NCI-H2107 (cell line): ENCODE measurements at places on chromosomes 1 and 21.
A peak's percentile ranks its signal among the peaks of the same experiment; 100 is the strongest.

DNA sequence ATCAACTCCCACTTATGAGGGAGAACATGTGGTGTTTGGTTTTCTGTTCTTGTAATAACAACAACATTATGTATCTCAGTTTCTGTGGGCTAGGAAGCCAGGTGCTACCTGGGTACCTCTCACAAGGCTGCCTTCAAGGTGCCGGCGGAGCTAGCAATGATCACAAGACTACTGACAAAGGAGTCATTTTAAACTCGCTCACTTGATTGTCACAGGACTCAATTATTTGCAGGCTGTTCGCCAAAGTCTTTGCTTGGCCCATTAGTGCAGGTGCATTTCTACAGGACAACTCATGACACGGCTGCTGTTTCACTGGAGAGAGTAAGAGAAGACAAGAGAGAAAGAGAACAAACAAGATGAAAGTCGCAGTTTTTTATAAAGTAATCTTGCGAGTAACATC, 1237.4 kb upstream of the TMPRSS15 start:
- no peak for DNase-seq

DNA sequence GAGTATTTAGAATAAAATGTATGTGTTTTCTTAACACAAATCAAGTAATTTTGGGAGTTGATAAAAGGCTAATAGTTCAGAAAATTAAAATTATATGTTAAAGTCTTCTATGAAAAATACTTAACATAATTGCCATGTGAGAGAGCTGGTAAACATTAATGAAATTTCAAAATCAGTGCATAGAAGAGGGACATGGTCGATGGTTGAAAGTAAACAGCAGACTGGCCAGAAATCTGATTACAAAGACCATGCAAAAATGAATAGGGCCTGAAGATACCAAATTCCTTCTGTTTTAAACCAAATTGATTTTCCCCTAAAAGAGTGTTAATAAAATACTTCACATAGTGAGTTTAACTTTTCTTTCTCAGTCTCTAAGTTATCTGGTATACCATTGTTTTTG, 128.3 kb downstream of the GABPA start:
- no peak for DNase-seq

GRCh38 chr1:114671011-114671938, 1.4 kb upstream of the DENND2C start:
- no peak for DNase-seq

DNA sequence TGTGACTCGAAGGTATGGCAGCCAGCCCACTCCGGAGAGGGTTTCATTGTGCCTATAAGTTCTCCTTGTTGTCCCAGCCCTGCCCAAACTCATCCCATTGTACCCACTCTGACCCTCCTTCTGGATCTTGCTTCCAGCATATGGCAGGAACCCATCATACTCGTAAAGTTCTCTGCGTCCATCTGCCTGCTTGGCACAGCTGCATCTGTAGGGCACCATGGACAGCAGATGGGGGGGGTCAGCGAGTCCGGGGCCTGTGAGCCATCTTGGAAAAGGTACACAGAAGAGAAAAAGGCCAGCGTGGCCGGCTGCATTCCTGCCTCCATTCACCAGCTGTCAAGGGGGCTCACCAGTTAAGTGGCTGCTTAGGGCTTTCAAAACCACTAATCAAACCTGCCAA, 94.9 kb upstream of the IGSF21 start:
- DNase-seq, result no peak

DNA sequence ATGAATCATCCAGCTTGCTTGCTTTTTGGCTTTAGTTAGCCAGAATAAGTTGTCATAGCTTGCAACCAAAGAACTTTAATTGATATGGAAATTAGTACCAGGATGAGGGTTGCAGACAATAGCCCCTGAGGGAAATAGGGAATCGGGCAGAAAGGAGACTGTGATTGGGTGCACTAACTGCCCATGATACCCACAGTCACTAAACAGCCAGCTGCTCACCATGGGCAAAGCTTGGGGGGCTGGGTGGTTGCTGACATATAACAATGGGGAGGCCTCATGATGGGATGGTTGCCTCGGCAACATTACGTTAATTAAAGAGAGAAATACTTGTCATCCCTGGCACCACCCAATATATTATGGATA, 17.8 kb upstream of the PLA2G2E start:
- no peak for DNase-seq

- DNase-seq, result no peak
These were observed 19.4 kb downstream of the EPS15 start for GRCh38 chr1:51499694-51500093.

DNA sequence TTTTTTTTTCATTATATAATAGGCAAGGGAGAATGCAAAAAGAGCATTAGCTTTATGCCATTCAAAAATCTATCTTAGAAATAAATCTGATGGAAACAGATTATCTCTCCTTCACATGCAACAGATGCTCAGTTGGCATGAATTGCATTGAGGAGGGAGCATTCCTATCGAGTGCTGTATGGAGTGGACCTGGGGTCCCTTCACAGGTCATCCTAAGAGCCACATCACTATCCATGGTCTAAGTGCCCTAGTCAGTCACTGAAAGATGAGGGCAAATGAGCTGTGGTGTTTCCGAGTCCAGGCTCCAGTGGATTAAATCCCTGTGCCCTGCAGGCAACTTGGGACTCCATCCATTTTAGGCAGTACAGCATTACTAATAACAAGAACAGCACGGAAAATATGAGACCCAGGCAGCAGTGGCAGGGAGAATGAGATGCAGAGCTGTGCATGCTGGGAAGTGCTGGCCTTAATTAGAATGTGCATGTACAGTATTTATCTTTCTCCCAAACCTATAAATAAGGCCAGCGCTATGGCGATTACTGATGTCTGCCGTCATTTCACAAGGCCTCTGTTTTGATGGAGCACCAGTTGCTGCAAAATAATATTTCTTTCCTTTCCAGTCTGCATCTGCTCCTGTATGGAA, 512.3 kb upstream of the PLXNA2 start:
- DNase-seq, result no peak

DNA sequence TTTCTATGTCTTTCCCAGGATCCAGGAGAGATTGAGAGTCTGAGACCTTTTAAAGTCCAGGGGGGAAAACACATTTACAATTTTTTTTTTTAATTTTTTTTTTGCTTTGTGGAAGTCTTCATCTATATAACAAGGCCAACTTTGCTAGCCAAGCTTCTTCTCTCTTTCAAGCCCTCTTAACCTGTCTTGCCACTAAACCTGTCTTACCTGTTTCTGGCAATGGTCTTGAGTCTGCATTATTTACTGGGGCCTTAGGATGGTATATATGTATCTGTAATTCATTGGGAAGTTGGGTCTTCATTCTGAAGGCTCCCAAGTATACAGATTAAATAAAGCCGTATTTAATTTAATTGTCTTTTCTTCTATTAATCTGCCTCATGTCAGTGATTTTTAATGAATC, 750.9 kb upstream of the B3GALT2 start:
- DNase-seq, result no peak

DNA sequence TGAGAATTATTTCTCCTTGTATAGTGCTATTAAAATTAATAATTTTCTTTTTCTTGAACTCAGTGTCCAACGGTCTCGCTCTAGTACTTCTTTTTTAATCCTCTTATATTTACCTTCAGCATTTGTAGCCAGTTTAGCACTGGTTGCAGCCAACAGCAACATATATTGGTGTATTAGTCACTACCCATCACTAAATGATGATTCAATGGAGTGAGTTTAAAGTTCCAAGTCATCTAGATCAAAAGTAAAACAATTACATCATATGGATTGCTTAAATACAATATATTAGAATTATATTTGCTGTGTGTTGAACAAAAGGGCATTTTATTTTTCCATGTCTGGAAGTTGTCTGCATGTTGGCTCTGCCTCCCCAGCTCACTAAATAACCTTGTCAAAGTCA, 591.8 kb downstream of the ADGRL2 start:
- no peak for DNase-seq

DNA sequence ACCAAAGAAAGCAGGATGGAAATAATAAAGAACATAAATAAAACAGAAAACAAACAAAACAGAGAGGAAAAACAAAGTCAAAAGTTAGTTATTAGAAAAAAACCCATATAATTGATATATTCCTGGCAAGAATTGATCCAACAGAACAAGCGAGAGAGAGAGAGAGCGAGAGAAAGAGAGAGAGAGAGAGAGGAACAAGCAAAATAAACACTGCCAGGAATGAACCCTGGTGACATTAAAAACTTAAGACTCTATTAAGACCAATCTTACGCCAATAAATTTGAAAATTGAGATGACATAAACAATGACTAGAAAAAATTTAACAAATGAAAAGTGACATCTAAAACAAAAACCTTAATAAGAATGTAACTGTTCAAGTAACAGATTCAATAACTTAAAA, 64.1 kb downstream of the COP1 start:
- DNase-seq, result no peak

DNA sequence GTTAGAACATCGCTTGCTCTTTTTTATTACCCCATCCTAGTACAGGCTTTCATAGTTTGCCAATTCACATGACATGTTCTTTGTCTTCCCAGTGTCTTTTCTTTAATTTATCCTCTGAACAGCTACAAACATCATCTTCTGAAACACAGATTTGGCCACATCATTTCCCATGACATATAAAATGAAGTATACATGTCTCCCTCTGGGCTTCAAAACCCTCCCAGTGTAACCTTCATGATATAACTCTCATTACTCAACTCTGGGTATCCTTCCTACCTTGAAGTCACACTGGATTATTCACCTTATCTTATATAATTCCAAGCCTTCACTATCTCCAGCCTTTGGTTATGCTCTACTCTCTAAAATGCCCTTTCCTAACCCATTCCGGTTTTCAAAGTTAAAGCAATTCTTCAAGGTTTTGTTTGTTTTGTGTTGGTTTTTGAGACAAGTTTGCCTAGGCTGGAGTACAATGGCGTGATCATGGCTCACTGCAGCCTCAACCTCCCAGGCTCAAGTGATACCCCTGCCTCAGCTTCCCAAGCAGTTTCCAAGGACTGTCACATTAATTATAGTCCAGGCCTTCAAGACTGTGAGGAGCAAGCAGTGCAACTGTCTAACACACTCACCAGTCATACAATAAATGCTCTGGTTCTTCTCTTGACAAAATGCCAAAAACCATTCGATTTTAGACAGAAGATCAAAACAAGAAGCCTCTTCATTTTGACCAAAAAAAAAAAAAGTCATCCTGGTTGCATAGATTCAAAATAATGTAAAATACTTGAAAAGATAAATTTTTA, 5.8 kb downstream of the RGS1 start:
- no peak for DNase-seq

GRCh38 chr1:20496241-20496661, 10.2 kb upstream of the CAMK2N1 start:
- DNase-seq, result no peak

DNA sequence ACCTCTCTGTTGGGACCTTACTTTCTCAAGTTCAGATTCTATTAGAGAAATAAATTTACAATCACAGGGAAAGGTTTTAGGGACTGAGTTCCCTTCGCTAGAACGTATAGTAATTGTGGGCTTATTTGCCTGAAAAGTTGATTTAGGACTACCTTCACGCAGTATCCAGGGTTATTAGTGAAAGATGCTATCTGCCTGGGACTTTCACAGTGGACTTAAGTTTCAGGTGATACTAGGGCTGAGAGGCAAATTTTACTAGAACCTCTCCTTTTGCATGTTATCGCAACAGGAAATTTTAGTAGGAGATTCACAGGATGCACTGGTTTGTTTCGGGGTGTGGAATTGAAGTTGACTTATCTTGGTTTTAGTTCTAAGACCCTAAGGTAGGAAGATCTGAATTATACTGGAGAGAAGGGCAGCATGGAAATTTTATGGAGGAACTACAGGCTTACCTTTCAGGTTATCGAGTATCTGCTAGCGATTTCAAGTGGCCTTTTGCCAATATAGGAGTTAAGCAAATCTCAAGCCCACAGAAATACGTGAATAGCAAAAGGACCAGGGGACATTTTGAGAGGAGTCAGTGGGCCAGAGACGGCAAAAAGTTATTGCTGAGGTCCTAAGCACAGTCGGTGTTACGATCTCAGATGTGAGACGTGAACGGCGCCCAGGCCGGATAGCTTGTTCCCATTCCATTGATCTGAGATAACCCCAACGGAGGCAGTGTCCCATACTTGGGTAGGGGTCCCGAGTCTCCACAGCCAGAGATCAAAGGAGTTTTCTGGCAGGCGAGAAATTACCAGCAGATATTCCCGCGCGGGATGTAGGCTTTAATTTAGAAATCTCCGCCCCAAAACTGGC, 723 bp upstream of the GNAI3 start:
- DNase-seq, result no peak

DNA sequence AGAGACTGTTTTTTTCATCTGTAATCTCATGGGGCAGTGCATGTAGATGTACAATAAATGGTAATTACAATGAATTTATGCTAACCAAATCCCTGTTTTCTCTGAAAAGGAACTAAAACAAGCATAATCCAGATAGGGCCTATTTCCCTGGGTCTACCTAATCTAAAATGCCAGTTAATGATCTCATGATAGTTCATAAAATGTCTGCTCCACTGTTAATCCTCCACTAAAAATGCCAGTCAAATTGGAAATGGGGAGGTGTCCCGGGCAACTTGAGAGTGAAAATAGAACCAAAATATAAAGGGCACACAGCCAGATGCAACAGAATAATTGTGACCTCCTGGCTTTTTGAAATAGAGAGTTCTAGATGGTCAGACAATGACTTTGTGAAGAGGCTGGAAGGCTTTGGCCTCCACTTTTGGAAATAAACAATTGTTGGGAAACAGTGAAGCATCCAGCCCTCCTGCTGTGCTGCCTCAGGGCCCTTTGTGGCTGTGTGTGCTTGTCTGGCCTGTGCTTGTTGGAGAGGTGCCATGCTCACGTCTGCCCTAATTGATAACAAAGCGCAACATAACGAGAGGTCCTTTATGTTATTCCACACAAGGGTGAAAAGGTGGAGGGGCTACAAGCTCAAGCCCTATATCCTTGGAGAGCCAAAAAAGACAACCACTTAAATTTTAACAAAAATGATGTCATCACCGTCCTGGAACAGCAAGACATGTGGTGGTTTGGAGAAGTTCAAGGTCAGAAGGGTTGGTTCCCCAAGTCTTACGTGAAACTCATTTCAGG, 97.7 kb downstream of the ATP5PO start:
- peak; percentile 79 for DNase-seq

DNA sequence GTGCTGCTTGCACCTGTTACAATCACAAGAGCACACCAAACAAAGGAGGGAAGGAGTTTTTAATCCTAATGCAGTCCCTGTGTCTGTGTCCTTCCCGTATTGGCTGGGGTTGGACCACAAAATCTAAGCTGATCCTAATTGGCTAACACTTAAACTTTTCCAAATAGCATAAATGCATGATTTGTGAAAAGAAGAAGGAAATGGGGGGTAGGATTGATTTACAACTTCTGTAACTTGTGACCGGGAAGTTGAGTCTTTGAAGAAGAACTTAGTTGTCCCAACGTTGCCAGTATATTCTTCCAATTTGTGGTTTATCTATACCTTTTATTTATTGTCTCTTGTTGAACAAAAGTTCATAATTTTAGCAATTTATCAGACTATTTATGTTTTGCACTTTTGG, 11.8 kb upstream of the IPP start:
- DNase-seq, result no peak

- no peak for DNase-seq
These were observed 72.6 kb downstream of the ATP6V1G3 start for GRCh38 chr1:198467907-198468306.
